Pulmonary artery endothelial cell (primary cell): ENCODE measurements at places on chromosomes 7 and 10.

- peak; percentile 4 for DNase-seq
Observed at GRCh38 chr7:119545118-119545517, 727.9 kb upstream of the KCND2 start.

DNA sequence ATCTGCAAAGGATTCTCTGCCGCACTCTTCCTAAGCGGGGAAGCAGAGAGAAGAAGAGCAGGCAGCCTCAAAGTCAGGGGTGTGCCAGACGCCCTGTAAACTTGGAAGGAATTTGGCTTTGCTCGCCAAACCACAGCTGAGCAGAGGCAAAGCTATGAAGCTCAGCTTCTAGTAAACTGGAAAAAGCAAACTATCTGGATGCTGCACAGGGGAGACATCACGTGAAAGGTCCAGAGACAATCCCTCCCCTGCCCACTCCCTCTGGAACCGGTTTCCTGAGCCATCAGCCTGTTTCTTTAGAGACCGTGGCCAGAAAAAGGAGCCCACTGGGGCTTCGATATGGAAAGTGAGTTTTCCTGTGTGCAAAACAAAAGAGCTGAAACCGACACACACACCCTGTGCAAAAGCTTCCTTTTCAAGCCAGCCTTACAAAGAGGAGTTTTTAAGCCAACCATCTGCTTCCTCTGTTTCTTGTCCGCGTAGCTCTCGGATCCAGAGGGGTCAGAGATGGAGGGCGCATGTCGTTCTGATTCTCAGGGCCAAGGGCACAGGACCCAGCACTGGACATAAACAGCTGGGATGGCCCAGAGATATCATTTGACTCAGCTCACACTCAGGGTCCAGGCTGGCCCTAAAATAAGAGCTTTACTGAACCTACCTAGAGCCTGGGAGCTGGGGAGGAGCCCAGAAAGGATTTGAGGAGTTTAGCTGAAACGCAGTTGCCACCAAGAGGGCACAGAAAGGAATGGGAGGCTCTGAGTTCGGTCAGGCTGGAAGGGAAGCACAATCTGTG lies 58.2 kb upstream of the DNAAF5 start:
- peak; percentile 43 for DNase-seq

DNA sequence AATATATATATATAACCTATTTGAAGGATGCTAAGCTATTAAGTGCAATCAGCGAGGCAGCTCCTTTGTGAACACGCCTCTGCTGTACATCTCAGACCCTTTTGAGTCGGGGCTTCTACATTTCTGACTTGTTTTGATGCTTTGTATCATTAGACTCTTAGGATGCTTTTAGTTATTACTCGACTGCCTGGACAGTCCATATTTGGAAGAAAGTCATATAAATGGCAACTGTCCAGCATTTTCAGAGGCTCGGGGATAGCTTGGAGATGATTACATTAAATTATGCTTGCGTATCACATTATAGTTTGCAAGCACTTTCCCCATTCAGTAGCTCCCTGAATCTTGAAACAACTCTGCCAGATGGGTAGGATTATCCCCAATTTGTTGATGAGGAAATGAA lies 257.9 kb downstream of the PTEN start:
- no peak for DNase-seq

GRCh38 chr7:28447071-28447470 lies 34.8 kb downstream of the CREB5 start:
- DNase-seq, result no peak

DNA sequence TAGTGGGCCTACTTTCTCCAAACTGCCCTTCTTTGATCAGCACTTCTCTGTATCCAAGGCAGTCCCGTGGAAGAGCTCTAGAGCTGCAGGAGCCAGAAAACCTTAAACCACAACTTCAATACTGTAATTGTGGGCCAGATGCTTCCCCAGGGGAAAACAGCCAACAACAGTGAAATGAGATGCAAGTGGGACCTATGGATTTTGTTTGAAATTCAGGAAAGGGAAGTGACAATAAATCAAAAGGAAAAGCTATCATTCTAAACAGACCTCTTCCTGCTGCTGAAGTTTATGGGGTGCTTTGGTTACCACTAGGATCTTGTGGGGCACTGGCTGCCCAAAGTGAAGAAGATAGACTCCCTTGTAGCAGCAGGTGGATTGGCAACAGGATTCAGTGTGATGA lies 1031.7 kb downstream of the LRMDA start:
- DNase-seq, result no peak

DNA sequence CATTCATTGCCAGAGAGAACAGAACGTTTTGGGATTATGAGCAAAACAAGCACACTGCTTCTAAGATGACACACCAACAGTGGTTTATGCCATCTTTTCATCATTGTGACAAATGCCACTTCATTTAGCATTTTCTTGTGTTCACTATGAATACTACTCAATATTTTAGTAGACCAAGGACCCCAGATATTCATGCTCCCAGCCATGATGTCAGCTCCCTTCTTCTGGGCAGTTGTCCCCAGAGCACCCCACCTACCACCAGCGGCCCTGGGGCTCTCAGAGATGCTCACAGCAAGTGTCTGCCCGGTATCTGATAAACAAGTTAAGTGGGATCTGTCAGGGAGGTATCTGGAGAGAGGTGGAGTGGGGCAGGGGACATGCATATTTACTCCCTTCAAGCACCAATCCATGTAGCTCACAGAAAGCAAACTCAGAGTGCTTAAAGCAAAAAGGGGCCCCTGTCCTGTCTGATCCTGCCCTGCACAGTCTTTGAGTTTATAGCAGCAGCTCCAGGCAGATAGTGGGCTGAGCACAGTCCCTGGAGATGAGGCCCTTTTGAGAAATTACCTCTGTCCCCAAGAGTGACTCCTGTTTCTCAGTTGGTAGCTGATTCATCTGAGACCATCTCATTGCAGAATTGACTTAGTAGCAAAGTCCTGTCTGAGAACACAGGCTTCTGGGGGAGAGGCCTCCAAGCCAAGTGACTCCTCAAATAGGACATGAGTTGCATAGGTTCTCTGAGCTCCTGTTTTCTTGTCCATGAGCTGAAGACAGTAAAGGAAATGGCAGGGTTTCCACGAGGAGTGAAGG lies 281.8 kb upstream of the KLF6 start:
- no peak for DNase-seq

DNA sequence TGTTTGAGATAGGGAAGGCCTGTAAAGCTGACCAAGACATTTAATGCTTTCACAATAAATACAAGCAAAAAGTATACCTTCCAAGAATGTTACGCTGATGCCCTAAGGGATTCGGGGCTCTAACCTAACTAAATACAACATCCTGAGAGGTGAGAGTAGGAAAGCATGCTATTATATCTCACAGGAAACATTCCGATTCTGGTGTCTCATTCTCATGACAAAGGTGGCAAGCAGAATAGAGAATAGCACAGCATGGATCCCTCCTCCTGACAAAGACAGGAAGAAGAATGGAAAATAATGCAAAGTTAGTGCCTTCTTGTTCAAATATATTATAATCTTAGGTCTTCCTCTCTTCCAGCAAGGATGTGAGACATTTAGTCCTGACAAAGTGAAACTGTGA lies 504.3 kb downstream of the TFEC start:
- no peak for DNase-seq

- no peak for DNase-seq
Observed at GRCh38 chr10:24938076-24938475, 14.3 kb downstream of the PRTFDC1 start.

DNA sequence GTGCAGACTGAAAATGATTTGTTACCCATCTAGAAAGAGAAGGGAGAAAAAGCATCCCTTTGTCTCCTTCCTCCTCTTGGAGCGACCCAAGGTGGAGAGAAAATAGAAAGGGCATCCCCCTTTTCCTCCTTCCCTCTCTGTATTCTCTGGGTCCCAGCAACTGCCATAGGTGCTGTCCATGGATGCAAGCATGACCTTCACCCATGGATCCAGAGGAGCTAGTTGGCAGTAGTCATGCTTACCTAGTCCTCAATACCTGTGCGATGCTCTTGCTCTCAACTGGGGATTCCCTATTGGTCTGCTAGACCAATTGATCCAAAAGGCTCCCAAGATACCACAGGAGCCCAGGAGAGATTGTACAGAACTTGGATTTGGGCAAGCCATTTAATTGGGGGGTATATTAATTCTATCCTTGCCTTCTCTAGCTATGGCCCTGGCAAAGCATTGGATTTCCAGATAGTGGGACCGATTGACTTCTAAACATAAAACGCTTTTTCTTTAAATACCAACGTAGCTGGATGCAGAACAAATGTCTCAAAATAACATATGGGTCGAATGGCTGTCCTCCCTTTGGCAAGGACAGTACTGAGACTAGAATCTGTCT lies 547.8 kb upstream of the IGFBP3 start:
- DNase-seq, result no peak

DNA sequence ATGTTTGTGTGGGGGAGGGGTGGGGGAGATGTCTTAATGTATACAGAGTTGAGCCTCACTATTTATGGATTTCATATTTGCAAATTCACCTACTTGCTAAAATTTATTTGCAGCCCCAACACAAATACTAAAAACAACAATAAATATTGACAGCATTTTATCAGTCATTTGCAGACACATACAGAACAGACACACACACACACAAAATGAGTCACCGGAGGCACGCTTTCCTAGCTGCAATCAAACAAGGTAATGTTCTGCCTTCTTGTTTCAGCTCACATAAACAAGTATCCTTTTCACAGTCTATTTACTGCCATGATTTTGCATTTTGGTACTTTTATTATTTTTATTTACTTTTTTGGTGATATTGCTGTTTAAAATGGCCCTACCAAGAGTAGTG lies 88.5 kb downstream of the IPMK start:
- no peak for DNase-seq

DNA sequence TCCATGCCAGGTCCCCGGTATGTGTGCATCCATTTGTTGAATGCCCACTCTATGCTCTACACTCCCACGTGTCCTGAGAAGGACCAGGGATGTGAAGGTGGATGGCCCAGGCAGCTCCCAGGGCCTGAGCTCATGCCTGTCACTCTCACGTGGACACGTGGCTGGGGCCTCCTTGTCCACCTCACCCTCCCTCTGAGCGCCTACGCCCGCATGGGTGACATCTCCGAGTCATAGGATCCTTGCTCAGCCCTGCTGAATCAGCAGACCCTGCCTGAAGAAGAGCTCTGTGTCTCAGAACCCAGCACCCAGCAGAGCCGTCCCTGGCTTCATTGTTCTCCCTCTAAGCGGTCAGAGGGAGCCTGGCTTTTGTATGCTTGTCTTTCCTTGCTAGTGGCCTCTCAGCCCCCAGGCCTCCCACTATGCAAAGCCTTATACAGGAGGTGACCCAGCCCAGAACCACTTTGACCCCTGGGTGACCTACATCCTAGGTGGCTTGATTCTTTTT lies 107.9 kb upstream of the PPIF start:
- DNase-seq, result no peak

- no peak for DNase-seq
Observed at GRCh38 chr7:120229084-120229483, 43.9 kb upstream of the KCND2 start.

DNA sequence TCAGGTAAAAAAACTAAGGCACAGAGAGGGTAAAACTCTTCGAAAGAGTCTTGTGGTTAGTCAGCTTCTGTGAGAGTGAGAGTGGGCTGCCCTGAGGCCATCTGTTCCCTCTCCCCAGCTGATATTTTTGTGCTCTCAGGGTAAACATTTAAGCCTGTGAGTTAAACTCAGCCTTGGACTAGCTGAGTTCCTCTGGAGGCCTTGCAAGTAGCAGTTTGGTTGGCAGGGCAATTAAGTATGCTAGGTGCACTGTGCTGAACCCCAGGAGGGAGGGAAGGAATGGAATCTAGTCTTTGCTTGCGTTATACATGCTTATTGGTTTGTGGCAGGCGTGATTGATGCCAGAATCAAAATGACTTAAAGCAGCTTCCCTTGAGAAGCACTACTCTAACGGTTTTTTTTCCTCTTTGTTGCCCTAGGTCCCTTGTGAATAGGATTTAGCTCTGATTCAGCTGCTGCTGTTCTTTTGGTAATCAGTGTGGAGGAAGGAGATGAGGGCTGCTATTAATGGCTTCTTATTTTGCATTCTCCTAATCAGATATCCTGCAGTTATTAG lies 140.2 kb downstream of the AUTS2 start:
- DNase-seq, result no peak

GRCh38 chr7:33550363-33550762 lies 355.0 kb upstream of the BMPER start:
- no peak for DNase-seq

GRCh38 chr7:156684251-156684650 lies 43.7 kb downstream of the RNF32 start:
- no peak for DNase-seq

DNA sequence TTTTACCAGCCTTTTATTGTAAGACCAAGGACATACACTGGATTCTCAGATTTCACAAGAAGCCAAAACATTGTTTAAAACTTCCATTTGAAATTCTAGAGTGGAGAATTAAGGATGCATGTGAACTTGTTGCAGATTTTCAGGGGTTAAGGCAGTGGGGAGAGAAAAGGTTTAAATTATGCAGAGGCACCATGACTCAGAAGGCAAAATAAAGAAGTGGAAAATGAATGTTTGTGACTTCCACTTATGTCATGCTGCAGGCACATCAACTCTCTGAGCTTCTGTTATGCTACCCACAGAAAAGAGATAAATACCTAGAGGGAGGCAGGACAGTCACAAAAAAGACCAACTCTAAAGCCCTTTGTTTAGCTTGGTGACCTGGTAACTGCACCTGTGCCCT lies 84.4 kb upstream of the BET1 start:
- no peak for DNase-seq

- no peak for DNase-seq
Observed at GRCh38 chr10:9733766-9734165, 1283.9 kb upstream of the CELF2 start.

GRCh38 chr10:78443900-78444571 lies 410.4 kb downstream of the RPS24 start:
- DNase-seq, result no peak

DNA sequence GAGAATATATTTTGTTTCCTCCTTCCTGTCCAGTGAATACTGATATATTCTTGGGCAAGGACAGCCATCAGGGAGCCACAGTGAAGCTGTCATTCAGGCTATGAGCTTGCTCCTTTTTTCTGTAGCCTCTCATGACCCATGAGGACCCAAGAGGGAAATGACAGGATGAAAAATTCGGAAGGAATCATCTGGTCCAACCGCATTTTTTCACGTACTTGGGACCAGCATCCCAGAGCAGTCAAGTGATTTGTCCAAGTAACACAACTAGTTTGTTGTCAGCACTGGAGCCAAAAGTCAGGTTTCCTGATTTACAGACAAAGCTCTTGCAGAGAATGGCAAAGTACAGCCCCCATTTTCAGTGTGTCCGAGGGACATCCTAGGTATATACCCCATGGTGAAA lies 47.2 kb upstream of the AGBL3 start:
- no peak for DNase-seq

DNA sequence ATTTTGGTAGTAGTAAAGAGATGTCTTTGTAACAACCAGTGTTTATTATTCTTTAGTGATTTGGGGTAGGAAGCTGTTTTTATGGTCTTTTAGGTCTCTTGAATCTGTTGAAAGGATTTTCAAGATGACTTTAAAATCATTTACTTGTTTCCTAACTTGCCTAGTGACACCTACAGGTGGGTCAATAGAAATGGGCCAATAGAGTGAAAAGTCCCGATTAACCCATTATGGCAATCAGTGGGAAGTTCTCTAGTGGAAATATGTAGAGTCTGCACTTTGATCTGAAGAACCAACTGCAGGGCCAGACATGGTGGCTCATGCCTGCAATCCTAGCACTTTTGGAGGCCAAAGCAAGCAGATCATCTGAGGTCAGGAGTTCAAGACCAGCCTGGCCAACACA lies 374.7 kb upstream of the BMPER start:
- no peak for DNase-seq

- peak; percentile 10 for DNase-seq
Observed at GRCh38 chr10:52779541-52780390, 7.2 kb upstream of the MBL2 start.

GRCh38 chr7:45457591-45457990 lies 116.6 kb upstream of the ADCY1 start:
- no peak for DNase-seq
